T47D (cell line): ENCODE measurements at places on chromosomes 2 and 18.

DNA sequence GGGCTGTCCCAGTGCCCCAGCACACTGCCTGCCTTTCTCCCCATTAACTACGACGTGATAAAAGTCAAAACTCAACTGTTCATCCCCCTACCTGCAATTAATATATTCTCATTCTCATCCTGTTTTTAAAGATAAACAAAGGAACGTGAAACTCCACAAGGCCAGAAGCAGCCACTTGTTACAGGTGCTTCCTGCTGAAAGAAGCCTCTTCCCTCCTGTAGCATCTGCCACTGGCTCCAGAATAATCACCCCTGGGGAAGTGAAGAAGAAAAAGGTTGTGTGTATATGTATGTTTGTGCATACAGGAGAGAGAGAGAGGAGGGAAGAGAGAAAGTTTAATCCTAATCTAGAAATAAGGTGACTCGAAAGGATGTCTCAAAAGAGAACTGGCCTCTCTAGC, 27.1 kb downstream of the KIAA2012 start:
- DNase-seq = no peak

- DNase-seq = no peak
Measured at GRCh38 chr2:17792515-17792914, 23.7 kb upstream of the MSGN1 start.

DNA sequence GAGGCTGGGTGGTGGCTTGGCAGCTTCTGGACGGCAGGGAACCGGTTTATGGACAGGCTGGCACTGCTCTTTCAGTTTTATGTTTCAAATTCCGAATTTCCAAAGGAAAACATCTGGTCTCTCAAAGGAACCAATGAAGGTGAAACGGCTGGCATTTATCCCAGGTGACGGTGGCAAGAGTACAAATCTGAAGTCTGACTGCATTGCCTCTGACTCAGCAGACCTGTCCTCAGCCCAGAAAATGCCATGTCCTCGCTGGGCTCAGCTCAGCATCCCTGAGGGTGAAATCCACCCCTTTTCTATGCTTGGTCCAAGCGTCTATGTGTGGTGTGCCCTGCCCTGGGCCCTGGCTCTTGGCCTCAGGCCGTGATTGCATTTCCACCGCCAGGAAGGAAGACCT, 38.1 kb downstream of the NAPG start:
- no peak for DNase-seq

- peak; percentile 35 for DNase-seq
Measured at GRCh38 chr18:21241301-21242048, 557 bp upstream of the GREB1L start.

DNA sequence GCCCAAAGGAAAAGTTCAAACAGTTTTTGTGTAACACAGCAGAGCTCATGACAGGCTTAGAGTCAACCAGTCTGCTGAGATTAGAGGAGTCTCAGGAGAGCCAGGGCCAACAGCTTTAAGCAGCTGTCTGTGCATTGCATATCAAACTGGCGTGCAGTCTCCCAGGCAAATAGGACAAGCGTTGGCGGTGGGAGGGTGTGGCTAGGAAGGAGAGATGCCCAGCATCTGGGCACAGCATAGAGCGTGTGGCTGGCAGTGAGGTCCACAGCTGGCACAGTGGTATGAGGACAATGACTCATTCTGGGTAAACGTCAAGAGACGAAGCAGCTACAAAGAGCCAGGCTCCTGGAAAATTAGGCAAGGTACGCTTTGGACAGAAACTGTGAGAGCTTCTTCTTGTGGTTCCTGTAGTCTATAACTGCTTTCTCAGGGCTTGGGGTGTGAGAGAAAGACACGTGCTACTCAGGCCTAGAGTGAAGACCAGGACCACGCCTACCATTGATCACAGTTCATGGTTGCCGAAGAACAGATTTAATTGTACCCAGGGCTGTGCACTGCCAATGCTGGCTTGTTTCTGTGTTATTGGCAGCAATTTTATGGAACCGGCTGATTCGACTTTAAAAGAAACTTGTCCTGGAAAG, 14.8 kb downstream of the ZAP70 start:
- no peak for DNase-seq

DNA sequence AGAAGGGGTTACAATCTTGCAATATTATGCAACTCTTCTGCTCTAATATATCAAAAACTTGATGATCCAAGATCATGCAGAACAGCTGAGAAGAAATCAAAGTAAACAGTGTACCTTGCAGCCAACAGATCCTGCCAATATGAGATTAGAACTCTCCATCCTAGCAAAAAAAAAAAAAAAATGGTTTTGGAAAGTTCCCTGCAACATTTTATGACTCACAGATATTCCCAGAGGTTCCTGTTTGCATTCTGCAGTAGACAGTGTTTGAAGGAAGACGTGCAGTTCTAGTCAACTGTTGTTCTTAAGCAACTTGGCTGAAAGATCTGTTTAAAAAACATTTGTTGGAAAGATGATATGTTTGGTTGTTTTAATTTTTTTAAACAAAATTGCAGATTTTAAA, 103.6 kb upstream of the WDR75 start:
- no peak for DNase-seq

DNA sequence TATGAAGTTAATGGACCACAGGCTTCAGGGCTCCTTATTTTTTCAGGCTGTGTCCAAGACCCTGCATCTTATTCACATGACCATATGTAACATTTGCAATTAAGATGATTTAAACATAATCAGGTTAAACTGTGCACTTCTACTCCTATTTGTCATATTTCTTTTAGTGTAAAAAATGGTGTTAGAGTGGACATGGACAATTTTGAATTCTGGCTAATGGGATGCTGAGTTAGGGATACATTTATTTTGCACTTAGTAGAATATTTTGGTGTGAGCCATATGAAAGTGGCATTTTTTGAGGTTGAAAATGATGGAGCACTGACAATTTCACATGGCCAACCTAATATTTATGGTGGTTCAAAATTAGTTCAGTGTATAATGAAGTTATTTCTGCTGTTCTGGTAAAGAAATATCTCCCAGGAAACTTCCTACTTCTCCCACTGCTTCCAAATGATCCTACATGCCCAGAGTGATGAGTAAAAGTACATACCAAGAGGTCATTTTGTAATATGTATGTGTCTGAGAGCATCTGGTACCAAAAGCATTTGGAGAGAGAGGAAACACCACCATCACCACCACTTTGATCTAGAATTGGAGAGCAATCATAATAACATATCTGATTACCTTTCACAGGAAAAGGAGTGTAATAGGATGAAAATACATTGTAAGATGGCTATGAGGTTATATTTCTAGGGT, 36.0 kb downstream of the GULP1 start:
- no peak for DNase-seq

- DNase-seq = no peak
Measured at GRCh38 chr2:169036736-169037440, 5.8 kb upstream of the ABCB11 start.

- DNase-seq = no peak
Measured at GRCh38 chr2:62145478-62146100, 50.3 kb upstream of the B3GNT2 start.

- no peak for DNase-seq
Measured at GRCh38 chr2:212227755-212228154, 310.8 kb downstream of the ERBB4 start.

GRCh38 chr2:150165988-150166312, 321.5 kb downstream of the RND3 start:
- DNase-seq = no peak

DNA sequence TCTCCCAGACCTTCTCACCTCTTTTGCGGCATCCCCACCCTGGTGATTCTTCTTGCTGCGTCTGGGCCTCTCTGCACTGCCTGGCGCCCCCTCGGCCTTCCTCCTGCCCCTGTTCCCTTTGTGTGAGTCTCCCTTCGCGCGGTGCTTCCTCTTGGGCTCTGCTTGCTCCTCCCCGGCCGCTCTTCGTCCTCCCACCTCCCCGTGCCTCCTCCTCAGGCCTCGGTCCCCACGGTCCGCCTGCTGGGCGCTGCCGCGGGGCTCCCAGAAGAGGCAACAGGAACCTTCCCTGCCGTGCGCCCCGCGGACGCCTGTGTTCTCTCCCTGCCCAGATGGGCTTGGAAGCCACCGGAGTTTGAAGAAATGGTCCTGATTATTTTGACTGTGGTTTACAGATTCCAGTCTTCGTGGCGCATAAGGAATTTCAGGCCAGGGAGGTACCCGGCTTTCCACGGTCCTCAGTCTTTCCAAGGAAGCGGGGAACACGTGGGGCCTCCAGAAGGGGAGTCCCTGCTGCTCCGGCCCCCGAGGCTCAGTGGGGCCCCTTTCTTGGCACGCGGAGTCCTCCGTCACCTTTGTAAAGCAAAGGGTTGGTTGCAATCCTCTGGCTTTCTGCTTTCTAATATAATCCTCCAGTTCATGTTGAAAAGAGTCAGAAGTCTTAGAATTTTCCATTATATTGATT, 13.1 kb downstream of the RNU2-63P start:
- DNase-seq = no peak

DNA sequence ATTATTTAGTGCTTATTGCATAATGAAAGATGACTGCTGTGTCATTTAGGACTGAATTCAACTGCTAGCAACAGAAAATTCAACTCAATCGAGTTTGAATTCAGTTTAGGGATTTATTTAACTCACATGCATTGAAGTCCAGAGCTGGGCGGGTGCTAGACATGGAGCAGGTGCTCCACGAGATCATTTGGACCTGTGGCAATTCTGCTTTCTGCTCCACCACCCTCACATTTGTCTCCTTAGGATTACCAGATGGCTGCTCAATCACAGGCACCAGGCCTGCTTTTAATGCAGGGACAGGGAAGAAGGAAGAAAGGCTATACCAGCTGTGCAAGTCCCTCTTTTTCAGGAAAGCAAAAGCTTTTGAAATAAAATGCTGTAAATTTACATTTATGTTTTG, 572.9 kb upstream of the SLC8A1 start:
- no peak for DNase-seq

- no peak for DNase-seq
Measured at GRCh38 chr18:51273437-51273836, 76.0 kb upstream of the MEX3C start.

DNA sequence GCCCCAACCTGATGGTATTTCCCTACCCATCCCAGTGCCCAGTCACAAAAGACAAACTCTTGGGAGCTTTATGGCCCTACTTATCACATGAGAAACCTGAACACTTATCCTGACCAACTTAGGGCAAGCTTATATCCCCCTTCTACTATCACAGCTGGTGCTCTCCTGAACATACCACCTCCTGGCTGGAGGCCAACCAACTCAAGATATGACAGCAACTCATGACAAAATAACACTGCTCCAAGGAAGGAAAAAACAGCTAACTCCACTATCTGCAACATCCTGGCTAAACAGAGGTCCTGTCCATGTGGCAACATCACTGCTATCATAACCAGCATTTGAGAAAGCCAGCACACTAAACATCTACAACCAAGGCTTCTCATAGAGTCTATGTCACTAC, 20.9 kb upstream of the CLASP1 start:
- no peak for DNase-seq

- DNase-seq = no peak
Measured at GRCh38 chr18:48575301-48575657, 36.4 kb downstream of the CTIF start.

- no peak for DNase-seq
Measured at GRCh38 chr2:60391230-60391629, 162.2 kb downstream of the BCL11A start.

DNA sequence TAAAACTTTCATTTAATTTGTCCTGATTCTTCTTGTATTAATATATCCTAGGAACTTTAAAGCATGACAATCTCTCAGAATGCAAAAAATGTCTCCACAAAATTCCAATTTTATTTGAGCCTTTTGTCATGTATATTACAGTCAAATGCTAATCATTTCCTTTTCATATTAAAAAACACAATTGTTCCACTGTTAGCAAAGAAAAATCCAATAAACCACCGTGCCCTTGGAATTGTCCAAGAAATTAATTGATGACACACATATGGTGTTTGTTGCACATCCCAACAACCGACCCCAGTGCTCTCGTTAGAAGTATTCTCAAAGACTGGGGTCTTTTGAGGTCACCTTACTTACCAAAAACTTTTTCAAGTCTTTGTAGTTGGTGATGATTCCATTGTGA, 28.1 kb downstream of the GFPT1 start:
- DNase-seq = no peak

GRCh38 chr2:127649684-127650040, 3.7 kb downstream of the GPR17 start:
- peak; percentile 67 for DNase-seq

DNA sequence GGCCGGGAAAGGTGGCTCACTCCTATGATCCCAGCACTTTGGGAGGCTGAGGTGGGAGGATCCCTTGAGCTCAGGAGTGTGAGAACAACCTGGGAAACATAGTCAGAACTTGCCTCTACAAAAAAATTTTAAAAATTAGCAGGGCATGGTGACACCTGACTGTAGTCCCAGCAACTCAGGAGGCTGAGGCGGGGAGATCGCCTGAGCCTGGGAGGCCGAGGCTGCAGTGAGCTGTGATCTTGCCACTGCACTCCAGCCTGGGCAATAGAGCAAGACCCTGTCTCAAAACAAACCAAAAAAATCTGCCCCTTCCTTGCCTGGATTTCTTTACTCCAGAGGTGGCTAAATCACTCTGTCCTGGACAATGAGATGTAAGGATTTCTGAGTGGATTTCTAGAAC, 197.7 kb downstream of the NRP2 start:
- no peak for DNase-seq

DNA sequence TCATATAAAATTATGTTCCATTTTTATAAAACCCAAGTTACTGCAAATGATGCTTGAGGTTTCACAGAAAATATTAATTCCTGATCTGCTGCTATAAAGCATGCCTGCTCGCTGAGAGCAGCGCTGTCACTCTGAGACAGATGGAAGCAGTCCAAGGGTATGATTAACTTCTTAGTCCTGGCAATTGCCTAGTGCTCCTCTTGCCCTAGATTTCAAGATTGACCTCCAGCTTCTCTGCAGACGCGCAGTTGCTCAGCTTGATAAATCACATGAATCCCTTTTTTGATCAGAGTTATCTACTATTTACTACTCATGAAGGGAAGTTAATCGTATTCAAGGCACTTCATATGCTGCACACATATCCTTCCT, 154.6 kb upstream of the REV1 start:
- DNase-seq = no peak

DNA sequence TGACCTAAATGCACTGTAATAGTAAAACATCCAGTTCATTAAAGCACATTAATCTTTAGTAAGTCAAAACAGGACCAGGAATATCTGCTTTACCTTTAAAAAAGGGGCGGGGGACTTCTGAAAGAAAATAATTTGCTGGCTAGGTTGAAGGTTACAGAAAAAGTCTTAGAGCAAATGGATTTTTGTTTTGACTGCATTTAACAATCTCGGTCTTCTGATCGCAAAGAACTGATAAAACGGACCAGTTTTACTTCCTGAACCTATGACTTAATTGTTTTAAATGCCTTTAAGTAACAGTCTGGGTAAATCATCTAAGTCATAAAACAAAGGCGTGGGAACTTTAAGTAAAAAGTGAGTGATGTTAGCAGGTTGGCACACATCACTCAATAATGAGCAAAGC, 783 bp downstream of the BUB1 start:
- no peak for DNase-seq

DNA sequence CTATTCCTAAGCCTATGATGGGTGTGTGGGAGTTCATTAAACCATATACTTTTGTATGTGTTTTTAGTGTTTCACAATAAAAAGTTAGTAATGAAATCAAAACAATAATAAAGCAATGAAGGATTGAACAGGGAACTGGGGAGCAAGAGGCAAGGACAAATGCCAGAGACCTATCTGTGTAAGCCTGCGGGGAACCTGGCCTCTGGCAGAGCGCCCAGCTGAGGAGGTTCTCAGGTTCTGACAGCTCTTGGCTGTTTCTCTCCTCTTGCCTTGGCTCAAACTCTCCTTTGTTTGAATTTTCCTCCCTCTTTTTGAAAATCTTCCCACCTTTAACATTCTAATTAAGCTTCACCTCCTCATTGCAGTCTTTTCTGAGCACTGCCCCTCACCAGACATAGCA, 200.0 kb upstream of the NCKAP5 start:
- no peak for DNase-seq
